GM06990 (cell line): ENCODE measurements at places on chromosomes 6 and 20.

- DNase-seq = no peak
These were observed 55.2 kb downstream of the PSMB1 start for GRCh38 chr6:170497841-170498301.

GRCh38 chr6:84167457-84167856, 60.0 kb downstream of the CEP162 start:
- DNase-seq = no peak

GRCh38 chr6:147341486-147341885, 137.3 kb downstream of the STXBP5 start:
- no peak for DNase-seq

DNA sequence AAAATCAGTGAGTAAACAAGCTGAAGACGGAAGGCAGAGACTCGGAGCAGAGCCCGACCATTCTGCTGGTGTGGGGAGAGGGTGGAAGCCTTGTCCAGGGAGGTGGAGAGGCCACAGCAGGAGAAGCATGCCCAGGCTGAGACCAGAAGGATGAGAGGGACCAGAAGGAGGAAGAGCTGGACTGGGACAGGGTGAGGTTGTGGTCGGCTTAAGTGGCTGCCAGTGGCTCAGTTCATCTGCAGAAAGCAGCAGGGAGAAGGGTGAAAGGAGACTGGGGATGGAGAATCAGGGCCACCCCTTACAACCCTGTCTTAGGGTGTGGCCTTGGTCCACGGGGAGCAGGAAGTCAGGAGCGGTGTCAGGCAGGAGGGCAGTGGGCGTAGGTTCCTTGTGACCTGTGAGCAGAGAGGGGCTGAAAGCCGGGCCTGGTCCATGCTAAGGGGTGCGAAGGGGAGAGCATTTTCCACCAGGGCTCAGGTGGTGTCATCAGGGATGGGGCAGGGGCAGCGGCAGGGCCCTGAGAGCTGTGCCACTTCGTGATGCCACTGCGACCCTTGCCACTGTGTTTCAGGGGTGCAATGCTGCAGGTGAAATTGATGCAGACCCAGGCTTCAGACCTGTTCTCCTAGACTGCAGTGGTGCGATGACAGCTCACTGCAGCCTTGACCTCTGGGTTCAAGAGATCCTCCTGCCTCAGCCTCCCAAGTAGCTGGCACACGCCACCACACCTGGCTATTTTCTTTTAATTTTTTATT, 81.1 kb downstream of the TTLL2 start:
- DNase-seq = no peak

DNA sequence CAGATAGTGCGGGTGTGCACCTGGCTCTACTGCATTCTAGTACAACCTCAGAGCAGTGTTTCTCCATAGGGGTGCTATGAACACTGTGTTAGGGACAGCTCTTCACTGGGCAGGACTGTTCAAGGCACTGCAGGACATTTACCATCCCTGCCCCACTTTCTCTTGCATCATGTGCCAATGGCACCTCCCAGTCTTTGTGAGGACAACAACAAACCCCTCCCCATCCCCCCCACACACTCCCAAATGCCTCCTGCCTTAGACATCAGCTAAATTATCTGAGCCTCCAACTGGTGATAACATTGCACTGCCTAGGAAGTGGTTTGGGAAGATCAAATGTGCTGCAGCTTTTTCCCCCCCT, 98.9 kb downstream of the FYN start:
- DNase-seq = no peak

DNA sequence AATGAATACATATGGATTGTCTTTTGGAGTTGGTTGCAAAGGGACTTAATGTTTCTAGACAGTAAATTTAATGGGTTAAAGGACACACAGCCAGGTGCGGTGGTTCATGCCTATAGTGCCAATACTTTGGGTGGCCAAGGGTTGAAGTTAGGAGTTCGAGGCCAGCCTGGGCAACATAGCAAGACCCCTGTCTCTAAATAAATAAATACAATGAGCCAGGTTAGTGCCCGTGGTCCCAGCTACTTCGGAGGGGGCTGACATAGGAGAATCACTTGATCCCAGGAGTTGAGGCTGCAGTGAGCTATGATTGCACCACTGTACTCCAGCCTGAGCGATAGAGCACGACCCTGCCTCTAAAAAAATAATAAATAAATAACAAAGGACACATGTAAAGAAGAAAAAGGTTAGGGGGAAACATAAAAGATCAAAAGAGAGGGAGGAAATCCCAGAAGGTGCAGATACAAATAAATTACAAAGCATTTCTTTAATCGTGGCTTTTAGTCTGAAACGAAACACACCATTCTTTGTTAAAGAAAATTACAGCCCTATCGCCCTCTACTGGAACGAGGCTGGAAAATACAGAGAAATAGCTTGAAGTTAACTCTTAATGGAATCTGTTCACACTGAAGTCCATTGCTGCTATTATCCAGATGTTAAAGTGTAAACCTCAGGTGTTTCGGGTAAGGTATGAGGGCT, 42.6 kb upstream of the SCML4 start:
- DNase-seq = peak; percentile 20

- DNase-seq = no peak
These were observed 503 bp upstream of the GPLD1 start for GRCh38 chr6:24489881-24490280.

DNA sequence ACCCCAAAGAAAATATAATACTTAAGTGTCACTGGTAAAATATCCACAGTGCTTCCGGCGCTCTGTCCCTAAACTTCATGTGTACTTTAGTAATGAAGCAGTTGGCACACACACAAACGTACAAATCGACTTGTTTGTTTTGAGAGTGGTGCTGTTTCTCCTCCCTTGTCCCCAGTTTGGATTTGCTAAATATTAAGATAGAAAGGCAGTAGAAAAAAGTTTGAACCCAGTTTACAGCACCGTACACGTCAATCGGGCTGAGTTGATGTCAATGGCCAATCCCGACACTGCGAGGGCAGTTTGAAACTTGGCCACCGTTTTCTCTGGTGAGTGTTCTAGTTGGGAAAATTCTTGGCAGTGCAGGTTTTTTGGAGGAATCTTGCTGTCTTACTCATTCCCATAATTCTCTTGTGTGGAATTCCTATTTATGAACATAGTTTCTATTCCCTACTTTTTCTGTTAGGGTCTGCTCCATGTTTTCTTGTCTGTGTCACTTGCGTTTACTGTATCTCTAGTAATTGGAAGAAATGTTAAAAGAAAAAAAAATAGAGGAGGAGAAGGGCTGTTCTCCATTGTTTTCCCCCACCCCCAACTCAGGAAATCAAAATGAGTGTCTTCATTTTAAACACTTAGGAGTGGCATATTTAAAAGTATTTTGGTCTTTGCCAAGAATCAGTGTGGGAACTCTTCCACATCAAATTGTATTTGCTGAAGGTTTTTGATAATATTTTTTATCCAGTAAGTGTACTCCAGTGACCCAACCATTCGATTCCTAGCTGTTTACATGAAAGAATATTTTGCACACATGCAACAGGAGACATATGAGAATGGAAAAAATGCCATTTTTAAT, 72.3 kb downstream of the OR2B2 start:
- no peak for DNase-seq
